ENCODE measurements at places on chromosomes 3 and 15. TPM values are rescaled to one million over a fixed set of nuclear protein-coding genes. Genes with fewer than 3 reads are reported as not detected.
A peak's percentile ranks its signal among the peaks of the same experiment; 100 is the strongest.

DNA sequence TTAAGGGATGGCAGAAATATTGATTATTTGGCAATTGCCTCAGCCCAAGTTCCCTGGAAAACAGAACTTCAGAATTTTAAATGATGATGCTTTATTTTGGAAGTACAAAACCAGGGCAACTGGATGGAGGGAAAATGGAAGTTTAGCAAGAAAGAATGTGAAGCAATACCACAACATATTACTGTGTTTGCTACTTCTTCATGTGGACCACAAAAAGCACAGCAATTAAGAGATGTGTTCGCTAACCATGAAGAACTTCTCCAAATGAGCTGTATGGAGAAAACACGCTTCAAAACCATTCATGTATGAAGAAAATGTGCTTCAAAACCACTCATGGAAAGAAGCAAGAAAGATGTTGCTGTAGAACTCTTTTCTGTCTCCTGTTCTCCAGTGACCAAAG lies 64.7 kb upstream of the ARL6 start:
- peaks cover 3% of the 10 kb centered on the region for H3K27me3 ChIP-seq
- no peak for DNase-seq
- no peak overlapping the region for H3K27ac ChIP-seq
- H3K4me3 ChIP-seq: no peak overlapping the region

DNA sequence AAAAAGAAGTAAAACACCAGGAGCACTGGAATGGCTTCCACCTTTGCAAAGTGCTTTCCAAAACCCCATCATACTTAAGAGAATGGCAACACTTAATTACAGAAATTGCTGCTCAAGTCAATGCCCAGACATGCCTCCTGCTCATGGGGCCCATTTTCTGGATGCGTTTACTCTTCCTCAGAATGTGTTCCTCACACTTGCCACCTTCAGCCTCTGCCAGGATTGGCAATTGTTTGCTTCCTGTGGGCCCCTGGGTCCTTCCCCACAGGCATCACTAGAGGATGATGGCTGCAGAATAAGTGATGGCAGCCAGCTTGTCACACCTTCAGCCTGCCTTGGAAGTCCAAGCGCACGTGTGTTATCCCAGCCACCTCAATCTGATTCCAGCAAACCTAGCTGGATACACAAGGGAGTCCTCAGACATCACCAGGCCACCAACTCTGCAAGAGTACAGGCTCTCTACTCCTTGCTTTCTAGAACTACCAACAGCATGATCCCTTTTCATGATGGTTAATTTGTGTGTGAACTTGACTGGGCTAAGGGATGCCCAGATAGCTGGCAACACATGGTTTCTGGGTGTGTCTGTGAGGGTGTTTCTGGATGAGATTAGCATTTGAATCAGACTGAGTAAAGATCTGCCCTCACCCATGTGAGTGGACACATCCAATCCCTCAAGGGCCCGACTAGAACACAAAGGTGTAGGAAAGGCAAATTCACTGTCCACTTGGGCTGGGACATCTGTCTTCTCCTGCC lies 4.9 kb upstream of the NUP210 start:
- H3K4me1 ChIP-seq: peaks cover 59% of the 10 kb centered on the region
- DNase-seq: no peak
- H3K4me3 ChIP-seq: no peak overlapping the region
- no peaks in the 10 kb centered on the region for H3K27me3 ChIP-seq

DNA sequence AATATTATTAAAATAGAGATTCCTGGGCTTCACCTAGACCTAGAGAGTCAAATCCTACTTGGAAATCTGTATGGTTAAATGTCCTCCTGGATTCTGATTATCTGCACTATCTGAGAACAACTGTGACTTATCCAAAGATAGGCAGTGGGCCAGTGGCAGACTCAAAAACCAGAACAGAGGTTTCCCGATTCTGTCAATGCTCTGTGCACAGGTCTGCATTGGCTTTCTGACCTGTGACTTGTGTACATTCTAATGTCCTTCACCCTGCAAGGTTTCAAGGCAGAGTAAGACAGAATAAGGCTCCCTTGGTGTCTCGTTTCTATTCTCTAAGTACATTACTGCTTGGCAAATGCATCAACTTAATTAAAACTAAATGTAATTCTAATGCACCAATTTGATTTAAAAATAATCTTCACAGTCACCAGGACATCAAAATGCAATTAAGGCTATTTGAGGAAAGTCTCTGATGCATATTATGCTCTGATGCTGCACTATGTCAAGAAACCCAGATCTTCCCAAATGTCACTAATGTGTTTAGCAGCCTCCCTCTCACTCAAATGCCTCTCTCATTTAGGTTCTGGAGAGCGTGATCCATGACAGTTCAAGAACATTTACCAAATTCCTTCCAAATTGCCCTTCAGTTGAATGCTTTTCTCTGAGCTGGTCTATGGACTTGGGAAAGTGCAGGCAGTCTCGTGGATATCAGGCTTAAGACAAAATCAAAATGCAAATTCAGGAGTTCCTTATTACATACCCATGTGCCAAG lies 140.1 kb downstream of the STAC start:
- H3K4me1 ChIP-seq: no peaks in the 10 kb centered on the region
- DNase-seq: no peak
- H3K4me3 ChIP-seq: no peak overlapping the region
- no peak overlapping the region for H3K27ac ChIP-seq
- no peaks in the 10 kb centered on the region for H3K27me3 ChIP-seq

GRCh38 chr3:50355829-50356552 lies 3.3 kb downstream of the TMEM115 start:
- H3K36me3 ChIP-seq: peaks cover 39% of the 10 kb centered on the region
- no peak for DNase-seq
- H3K4me1 ChIP-seq: peaks cover 61% of the 10 kb centered on the region
- no peaks in the 10 kb centered on the region for H3K27me3 ChIP-seq
- H3K4me3 ChIP-seq: peak overlapping the region; percentile 96

DNA sequence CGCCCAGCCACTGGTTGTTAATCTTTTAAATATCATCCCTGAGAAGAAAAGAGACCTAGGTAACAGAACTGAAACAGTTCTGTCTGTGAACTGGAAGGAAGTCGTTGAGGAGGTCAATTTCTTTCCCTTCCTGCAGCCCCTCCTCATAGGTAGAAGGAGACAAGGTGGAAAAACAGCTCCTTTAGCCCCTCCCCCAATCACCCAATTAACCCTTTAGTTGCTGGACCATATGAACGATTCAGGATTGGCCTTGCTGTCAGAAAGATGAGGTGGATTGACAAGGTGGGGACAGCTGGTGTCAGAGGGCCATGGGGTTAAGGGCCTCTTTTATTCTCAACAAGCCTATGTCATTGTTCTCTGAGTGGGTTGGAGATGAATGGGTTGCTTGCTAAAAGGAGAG lies 36.0 kb upstream of the ZNF445 start:
- DNase-seq: no peak
- H3K4me1 ChIP-seq: peaks cover 25% of the 10 kb centered on the region
- H3K4me3 ChIP-seq: no peak overlapping the region
- H3K27me3 ChIP-seq: peaks cover 5% of the 10 kb centered on the region
- H3K36me3 ChIP-seq: peaks cover 3% of the 10 kb centered on the region

The RPL32 gene
- total RNA-seq: 1,764 TPM

DNA sequence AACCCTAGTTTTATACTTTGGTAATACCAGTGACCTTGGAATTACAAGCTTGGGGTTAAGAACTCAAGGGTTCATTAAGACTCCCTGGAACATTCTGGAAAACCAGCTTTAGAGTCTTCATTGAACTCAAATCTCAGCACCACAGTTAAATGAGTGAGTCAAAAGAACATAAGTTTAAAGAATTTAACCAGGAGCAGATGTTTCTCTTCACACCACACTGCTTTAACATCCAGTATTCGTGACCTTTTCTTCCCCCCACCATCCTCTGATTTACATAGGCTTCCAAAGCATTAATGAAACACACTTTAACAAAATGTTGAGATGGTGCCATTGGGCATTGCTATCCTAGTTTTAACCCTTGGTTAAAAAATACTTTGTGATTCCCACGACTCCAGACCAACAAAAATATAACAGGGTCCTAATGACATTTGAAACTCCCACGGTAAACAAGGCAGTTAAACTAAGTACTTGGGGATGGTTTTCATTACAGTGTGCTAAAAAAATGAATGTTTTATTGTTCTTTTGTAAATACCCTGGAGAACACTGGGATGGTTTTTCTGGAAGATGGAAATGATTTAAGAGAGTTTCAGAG lies 123.9 kb downstream of the OXNAD1 start:
- H3K4me3 ChIP-seq: no peak overlapping the region
- H3K27me3 ChIP-seq: no peaks in the 10 kb centered on the region
- no peak overlapping the region for H3K27ac ChIP-seq
- H3K4me1 ChIP-seq: peaks cover 25% of the 10 kb centered on the region

The ZPLD1 gene
- not detected for total RNA-seq

GRCh38 chr3:159586571-159587202 lies 401.9 kb upstream of the IL12A start:
- no peaks in the 10 kb centered on the region for H3K36me3 ChIP-seq
- H3K27me3 ChIP-seq: no peaks in the 10 kb centered on the region
- H3K4me3 ChIP-seq: no peak overlapping the region
- no peaks in the 10 kb centered on the region for H3K4me1 ChIP-seq
- no peak overlapping the region for H3K27ac ChIP-seq

DNA sequence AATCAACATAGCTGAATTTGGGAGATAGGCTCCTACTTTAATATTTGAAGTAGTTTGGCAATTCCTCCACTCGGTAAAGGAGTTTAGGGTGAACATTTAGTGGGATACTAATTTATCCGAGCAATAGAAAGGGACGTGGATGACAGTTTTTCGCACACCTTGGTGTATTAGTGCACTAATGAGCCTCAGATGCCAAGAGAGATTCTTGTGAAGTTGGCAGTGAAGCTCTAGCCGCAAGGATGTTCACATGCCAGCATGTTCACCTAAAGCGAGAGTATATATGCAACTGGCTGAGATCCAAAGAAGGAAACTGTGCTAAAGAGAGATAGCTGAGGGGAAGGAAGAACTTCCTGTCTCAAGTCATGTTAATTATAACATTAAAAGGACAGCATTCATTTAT lies 58.5 kb downstream of the TGFBR2 start:
- peak overlapping the region; percentile 44 for H3K4me3 ChIP-seq
- no peak for DNase-seq
- no peaks in the 10 kb centered on the region for H3K27me3 ChIP-seq
- peaks cover 93% of the 10 kb centered on the region for H3K4me1 ChIP-seq
- peaks cover 77% of the 10 kb centered on the region for H3K36me3 ChIP-seq

- peaks cover 3% of the 10 kb centered on the region for H3K36me3 ChIP-seq
- peaks cover 11% of the 10 kb centered on the region for H3K4me1 ChIP-seq
- H3K4me3 ChIP-seq: no peak overlapping the region
- H3K27me3 ChIP-seq: no peaks in the 10 kb centered on the region
- H3K27ac ChIP-seq: no peak overlapping the region
Measured at GRCh38 chr3:172044833-172045585, 5.6 kb downstream of the FNDC3B start.

DNA sequence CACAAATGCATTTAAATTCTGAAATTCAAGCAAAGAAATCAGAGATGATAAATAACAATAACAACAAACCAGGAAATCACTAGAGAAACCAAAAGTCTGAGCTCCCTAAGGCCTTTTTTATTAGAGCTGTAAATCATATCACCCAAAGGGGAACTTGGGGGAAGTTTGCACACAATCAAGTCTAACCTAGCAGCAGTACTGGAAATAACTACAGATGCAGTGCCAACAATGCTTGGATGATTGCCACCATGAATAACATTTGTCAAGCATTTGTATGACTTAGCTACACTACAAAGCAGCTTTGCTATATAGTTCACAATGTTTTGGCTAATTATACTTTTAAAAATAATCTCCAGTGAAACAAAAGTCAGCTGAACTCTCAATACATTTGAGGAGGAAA lies 27.8 kb downstream of the SHQ1 start:
- peak overlapping the region; percentile 14 for H3K27ac ChIP-seq
- H3K4me3 ChIP-seq: no peak overlapping the region
- no peak for DNase-seq
- peaks cover 22% of the 10 kb centered on the region for H3K36me3 ChIP-seq
- peaks cover 14% of the 10 kb centered on the region for H3K4me1 ChIP-seq

GRCh38 chr3:71870966-71871512 lies 86.1 kb upstream of the PROK2 start:
- no peak for DNase-seq
- H3K4me1 ChIP-seq: peaks cover 21% of the 10 kb centered on the region
- H3K27me3 ChIP-seq: peaks cover 24% of the 10 kb centered on the region
- no peaks in the 10 kb centered on the region for H3K36me3 ChIP-seq
- H3K4me3 ChIP-seq: no peak overlapping the region

All from activated CD8-positive, alpha-beta T cell treated with anti-CD3 and anti-CD28 coated beads, Interleukin-2, amount 10 ng/mL, durations not matched to agents 7 days and 5 days (primary cell).